Stimulated activated CD8-positive, alpha-beta memory T cell treated with anti-CD3 and anti-CD28 coated beads, Interleukin-12 subunit alpha, Interleukin-12 subunit beta, amount 100 ng/mL, for 4 hours (primary cell): ENCODE measurements at places on chromosomes 7 and 10.

- DNase-seq = no peak
Measured at GRCh38 chr10:115091161-115091560, 2.0 kb upstream of the ATRNL1 start.

- DNase-seq = no peak
Measured at GRCh38 chr7:12456506-12456905, 52.8 kb upstream of the VWDE start.

DNA sequence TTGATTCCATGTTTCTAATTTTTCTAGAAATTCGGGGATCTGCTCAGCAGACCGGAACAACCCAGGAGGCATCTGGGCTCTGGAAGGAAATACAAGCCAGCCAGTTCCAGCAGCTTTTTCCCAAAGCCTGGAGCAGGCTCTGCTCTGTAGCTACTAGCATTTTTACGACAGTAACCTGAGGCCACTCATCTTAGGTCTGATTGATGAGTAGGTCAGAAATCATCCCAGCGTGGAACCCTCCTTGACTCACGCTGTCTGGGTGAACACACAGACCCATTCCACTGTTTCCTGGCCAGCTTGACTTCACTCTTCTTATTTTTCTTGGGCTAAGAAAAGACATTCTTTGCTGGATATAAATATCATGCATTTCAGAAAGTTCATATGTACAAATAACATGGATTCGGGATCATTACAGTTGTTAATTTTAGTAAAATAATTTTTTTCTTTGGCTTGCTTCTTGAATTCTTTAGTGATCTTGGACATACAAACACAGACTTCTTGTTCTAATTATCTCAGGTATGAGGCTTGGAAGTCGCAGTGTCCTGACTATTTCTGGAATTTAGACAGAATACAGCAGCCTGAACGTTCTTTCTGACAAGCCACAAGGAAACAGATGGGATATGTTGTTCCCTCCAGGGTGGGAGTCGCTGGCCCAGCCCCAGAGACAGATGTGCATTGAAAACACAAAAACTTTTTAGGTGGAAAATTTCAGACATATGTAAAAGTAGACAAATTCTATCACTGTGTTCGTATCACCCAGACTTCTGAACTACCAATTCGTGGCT, 54.6 kb upstream of the PITRM1 start:
- no peak for DNase-seq

GRCh38 chr10:88608780-88609179, 22.2 kb downstream of the LIPJ start:
- no peak for DNase-seq
